Right lobe of liver (tissue), 6 donors: ENCODE measurements at places on chromosomes 1 and 21.

GRCh38 chr1:234222561-234223280 lies 150.5 kb upstream of the COA6 start:
- H3K4me3 ChIP-seq = no peak overlapping the region
- no peak for DNase-seq
- H3K27me3 ChIP-seq = no peaks in the 10 kb centered on the region
- H3K27ac ChIP-seq = no peak overlapping the region
- H3K4me1 ChIP-seq = no peaks in the 10 kb centered on the region

- no peaks in the 10 kb centered on the region for H3K4me1 ChIP-seq
- DNase-seq = no peak
- H3K4me3 ChIP-seq = no peak overlapping the region
- H3K27ac ChIP-seq = no peak overlapping the region
- no peaks in the 10 kb centered on the region for H3K27me3 ChIP-seq
These were observed 36.9 kb upstream of the CD2 start for GRCh38 chr1:116717318-116717717.

GRCh38 chr1:16117369-16117768 lies 38.5 kb downstream of the EPHA2 start:
- no peaks in the 10 kb centered on the region for H3K36me3 ChIP-seq
- H3K27ac ChIP-seq = no peak overlapping the region
- no peak for DNase-seq
- H3K4me1 ChIP-seq = no peaks in the 10 kb centered on the region
- no peaks in the 10 kb centered on the region for H3K27me3 ChIP-seq

GRCh38 chr1:156750191-156750672 lies 1.2 kb downstream of the HDGF start:
- H3K27me3 ChIP-seq = no peaks in the 10 kb centered on the region
- H3K27ac ChIP-seq = peak overlapping the region; percentile 97
- H3K4me1 ChIP-seq = peaks cover 47% of the 10 kb centered on the region

GRCh38 chr1:157040802-157041201 lies 4.7 kb downstream of the ARHGEF11 start:
- no peaks in the 10 kb centered on the region for H3K27me3 ChIP-seq
- H3K4me3 ChIP-seq = no peak overlapping the region
- H3K27ac ChIP-seq = no peak overlapping the region
- no peaks in the 10 kb centered on the region for H3K36me3 ChIP-seq
- H3K4me1 ChIP-seq = peaks cover 19% of the 10 kb centered on the region
- DNase-seq = no peak

DNA sequence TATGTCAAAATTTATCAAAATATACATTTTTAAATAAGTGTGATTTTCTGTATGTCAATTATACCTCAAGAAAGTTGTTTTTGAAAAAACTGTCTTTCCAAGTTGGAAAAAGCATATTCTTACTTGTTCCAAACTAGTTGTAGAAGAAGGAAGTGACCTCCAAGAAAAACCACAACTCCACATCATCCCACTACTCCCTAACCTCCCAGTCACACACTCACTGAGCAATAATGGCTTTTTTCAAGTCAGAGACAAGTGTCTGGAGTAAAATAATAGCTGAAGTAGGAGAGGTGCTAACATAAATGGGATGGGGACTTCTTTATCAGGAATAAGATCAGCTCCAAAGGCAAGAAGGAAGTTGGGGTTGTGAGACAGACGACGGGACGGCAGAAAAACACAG lies 13.4 kb downstream of the EPRS1 start:
- no peak for DNase-seq
- H3K36me3 ChIP-seq = peaks cover 50% of the 10 kb centered on the region
- H3K4me3 ChIP-seq = no peak overlapping the region
- no peak overlapping the region for H3K27ac ChIP-seq
- no peaks in the 10 kb centered on the region for H3K4me1 ChIP-seq
- no peaks in the 10 kb centered on the region for H3K27me3 ChIP-seq

DNA sequence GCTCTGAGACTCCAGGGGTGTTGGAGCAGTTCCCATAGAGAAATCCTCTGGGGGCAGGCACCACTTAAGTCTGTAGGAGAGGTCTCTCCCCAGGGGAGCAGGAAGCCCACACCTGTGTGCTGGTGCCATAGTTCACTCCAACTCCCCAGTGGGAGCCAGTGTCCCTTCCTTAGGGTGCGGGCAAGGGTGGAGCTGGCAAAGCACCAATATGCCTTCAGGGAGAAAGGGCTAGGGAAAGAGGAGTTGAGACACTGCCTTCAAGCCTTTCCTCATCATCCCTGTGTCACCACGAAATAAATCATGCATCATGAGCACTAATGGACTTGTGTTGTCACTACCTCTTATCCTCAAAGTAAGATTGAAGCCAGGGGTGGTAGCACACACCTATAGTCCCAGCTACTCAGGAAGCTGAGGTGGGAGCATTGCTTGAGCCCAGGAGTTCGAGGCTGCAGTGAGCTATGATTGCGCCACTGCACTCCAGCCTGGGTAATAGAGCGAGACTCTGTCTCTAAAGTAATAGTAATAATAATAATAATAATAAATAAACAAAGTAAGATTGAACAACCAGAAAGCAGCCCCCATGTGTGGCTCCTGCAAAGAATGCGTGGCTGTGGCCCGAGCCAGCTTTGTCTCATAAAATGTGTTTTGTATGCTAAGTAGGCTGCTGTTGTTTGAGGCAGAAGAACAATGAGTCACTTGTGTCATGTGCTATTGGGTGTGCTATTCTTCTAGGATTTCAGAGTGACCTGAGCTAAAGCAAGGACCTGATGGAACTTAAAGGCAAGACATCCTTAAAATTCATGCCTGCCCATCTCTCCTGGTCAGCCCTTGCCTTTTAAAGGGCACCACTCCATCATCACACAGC lies 6.7 kb upstream of the TIE1 start:
- no peak overlapping the region for H3K4me3 ChIP-seq
- H3K4me1 ChIP-seq = no peaks in the 10 kb centered on the region
- no peak overlapping the region for H3K27ac ChIP-seq
- DNase-seq = no peak
- H3K36me3 ChIP-seq = no peaks in the 10 kb centered on the region

GRCh38 chr21:36434144-36434543 lies 45.8 kb downstream of the CLDN14 start:
- no peaks in the 10 kb centered on the region for H3K27me3 ChIP-seq
- no peak overlapping the region for H3K4me3 ChIP-seq
- H3K4me1 ChIP-seq = no peaks in the 10 kb centered on the region

DNA sequence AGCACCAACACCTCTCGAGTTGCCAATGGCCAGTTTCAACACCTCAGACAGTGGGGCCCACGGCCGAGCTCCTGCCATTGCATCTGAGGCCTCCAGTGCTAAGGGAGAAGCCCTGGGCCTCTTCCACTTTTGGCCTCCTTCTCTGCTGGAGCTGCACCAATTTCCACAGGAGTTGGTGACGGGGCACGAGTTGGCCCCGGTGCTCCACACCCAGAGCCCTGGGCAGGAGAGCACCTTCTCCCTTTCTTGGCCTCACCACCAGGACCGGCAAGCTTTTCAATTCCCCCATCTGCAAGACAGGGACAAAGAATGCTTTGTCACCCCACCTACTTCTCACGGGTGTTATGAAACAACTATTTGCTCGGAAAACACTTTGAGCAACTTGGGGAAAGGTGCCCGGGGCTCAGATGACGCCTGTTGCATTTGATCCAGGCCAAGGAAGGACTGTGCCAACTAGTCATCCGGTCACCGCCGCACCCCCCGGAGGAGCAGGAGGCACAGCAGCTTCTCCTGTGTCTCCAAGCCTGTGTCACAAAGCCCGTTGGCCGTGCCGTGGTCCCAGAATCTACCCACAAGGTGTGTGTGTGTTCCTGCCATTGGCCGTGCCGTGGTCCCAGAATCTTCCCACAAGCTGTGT lies 55.2 kb downstream of the TOMM20 start:
- H3K36me3 ChIP-seq = no peaks in the 10 kb centered on the region
- peak; percentile 94 for DNase-seq
- H3K4me1 ChIP-seq = no peaks in the 10 kb centered on the region
- peak overlapping the region; percentile 94 for H3K27ac ChIP-seq
- no peak overlapping the region for H3K4me3 ChIP-seq
- no peaks in the 10 kb centered on the region for H3K27me3 ChIP-seq

DNA sequence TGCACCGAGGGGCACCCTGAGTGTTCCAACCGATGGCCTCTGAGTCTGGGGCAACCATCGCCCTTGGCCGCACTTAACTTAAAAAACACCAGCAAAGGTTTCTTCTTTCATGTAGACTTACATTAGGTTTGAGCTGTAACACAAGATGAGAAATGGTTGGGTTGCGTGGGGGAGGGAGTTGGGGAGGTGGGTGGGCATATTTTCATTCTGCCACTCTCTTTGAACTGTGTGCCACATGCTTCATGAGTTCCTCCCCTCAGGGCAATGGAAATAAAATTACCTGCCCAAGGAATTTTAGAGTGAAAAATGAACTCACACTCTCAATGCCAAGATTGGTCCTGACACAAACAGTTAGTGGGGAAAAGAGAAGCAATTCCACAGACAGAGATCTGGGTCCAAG lies 430.1 kb upstream of the USP24 start:
- no peak overlapping the region for H3K27ac ChIP-seq
- H3K4me3 ChIP-seq = no peak overlapping the region
- H3K27me3 ChIP-seq = no peaks in the 10 kb centered on the region
- no peaks in the 10 kb centered on the region for H3K4me1 ChIP-seq
- no peaks in the 10 kb centered on the region for H3K36me3 ChIP-seq
- no peak for DNase-seq

GRCh38 chr1:54112027-54112426 lies 40.8 kb downstream of the CDCP2 start:
- no peaks in the 10 kb centered on the region for H3K4me1 ChIP-seq
- no peaks in the 10 kb centered on the region for H3K36me3 ChIP-seq
- H3K27me3 ChIP-seq = no peaks in the 10 kb centered on the region
- H3K4me3 ChIP-seq = no peak overlapping the region

- H3K27me3 ChIP-seq = no peaks in the 10 kb centered on the region
- H3K4me3 ChIP-seq = no peak overlapping the region
- H3K4me1 ChIP-seq = peaks cover 21% of the 10 kb centered on the region
- H3K36me3 ChIP-seq = no peaks in the 10 kb centered on the region
- DNase-seq = no peak
- H3K27ac ChIP-seq = no peak overlapping the region
These were observed 56.3 kb downstream of the KIAA0040 start for GRCh38 chr1:175136246-175136645.

DNA sequence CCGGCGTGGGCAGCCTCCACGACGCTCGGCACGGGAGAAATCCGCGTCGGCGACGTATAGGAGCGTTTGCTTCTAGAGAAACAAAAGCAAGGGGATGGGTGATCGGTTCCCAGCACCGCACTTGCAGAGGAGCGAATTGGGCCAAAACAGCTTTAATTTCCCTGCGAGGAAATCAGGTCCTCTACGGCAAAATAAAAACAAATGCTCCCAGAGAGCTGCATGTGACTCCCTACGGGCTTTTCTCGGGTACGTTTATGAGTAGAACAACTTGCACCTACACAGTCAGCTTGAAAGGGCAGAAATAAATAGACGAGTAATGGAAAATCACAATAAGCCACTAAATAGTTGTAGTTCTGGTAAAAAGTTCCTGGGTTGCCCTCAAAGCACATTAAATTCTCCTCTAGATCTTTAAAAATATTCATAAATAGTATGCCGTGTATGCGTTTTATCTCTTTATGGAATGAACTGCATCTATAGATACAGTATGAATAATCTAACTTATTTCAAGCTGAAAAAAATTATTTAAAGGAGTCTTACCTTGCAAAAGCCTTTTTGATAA lies 1.2 kb downstream of the NHLH2 start:
- H3K4me1 ChIP-seq = no peaks in the 10 kb centered on the region
- no peak for DNase-seq
- H3K27me3 ChIP-seq = peaks cover 33% of the 10 kb centered on the region
- no peak overlapping the region for H3K27ac ChIP-seq
- H3K36me3 ChIP-seq = no peaks in the 10 kb centered on the region
- H3K4me3 ChIP-seq = no peak overlapping the region

DNA sequence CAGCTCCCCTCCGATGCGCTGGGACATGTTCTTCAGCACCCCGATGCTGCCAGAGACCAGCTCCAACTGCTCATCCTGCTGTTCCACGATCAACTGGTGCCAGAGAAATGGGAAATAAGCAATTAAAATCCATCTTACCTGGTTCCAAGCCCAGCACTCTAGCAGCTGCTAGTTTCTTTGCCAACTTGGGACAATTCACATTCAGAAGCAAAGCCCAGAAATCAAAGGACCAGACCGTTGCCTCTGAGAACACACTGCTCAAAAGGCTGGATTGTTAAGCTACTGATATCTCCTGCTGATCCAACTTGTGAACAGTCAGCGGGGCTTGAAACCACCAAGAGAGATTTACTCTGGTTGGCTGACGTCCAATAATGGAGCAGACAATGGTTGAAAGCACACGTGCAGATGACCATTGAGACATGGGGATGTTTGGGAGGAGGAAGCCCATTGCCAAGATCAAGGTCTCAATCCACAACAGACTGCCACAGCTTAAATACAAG lies 34.4 kb downstream of the STX6 start:
- H3K4me3 ChIP-seq = no peak overlapping the region
- DNase-seq = no peak
- no peaks in the 10 kb centered on the region for H3K4me1 ChIP-seq
- no peak overlapping the region for H3K27ac ChIP-seq
- no peaks in the 10 kb centered on the region for H3K36me3 ChIP-seq

DNA sequence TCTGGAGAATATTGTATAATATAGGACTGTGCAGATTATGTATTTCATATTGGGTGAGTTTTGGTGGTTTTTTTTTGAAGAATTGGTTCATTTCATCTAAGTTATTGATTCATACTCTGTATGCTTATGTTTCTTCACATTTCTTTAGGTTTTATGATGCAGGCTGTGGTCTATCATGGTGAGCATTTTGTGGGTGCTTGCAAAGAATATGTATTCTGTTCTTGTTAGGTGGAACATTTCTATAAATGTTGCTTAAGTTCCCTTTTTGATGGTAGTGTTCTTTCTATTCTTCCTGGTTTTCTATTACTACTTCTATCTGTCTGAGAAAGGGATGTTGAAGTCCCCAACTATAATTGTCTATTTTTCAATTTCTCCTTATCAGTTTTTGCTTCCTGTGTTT lies 42.6 kb downstream of the PKN2 start:
- H3K36me3 ChIP-seq = no peaks in the 10 kb centered on the region
- no peak overlapping the region for H3K27ac ChIP-seq
- H3K4me1 ChIP-seq = no peaks in the 10 kb centered on the region

DNA sequence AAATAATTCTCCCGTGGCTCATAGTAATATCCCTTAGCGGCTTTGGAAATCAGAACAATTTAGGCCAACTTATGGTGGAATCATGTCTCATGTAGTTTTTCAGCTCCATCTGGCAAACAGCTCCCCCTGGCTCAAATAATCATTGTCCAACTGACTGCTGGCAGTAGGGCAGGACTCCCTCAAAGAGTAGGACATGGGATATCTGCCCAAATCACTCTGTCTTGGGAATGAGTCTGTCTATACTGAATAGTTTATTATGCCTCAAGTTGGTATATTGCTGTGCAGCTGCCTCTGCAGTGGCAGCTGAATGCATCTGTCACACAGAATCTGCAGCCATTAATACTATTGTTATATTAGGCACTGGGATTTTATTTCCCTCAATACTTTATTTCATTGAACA lies 255.7 kb downstream of the COL11A1 start:
- no peak overlapping the region for H3K4me3 ChIP-seq
- H3K36me3 ChIP-seq = no peaks in the 10 kb centered on the region
- DNase-seq = no peak
- H3K4me1 ChIP-seq = no peaks in the 10 kb centered on the region
- H3K27ac ChIP-seq = no peak overlapping the region
- H3K27me3 ChIP-seq = no peaks in the 10 kb centered on the region
